ENCODE measurements at places on chromosomes 3 and 15. TPM values are rescaled to one million over a fixed set of nuclear protein-coding genes. Genes with fewer than 3 reads are reported as not detected.

Gene CFAP100
- total RNA-seq = not detected

Gene EXOG
- 26.1 TPM for total RNA-seq

Gene TEX9
- 20.5 TPM for total RNA-seq

Gene CADPS
- total RNA-seq = 1.1 TPM

Gene RPL22L1
- total RNA-seq = 73.7 TPM

Gene ILDR1
- 16.3 TPM for total RNA-seq

Gene TTLL13
- 0.36 TPM for total RNA-seq

Gene MLF1
- 11.1 TPM for total RNA-seq

Gene ALDH1A3
- total RNA-seq = 24.2 TPM

Gene ANKRD34C
- not detected for total RNA-seq

Gene APOD
- 60.0 TPM for total RNA-seq

Gene THRB
- total RNA-seq = 36.8 TPM

Gene EOMES
- total RNA-seq = 0.16 TPM

Gene FOXL2
- not detected for total RNA-seq

Gene C2CD4A
- total RNA-seq = 0.49 TPM

Gene ALCAM
- 67.6 TPM for total RNA-seq

Gene FAH
- total RNA-seq = 34.9 TPM

Gene SKOR1
- total RNA-seq = 0.60 TPM

Gene PLAAT1
- total RNA-seq = 0.96 TPM

Gene CCR1
- total RNA-seq = 4.3 TPM

Gene PFKFB4
- 7.4 TPM for total RNA-seq

Gene SKIC8
- total RNA-seq = 55.7 TPM

Gene CCDC9B
- total RNA-seq = 56.5 TPM

Gene B2M
- 1,566 TPM for total RNA-seq

Gene SI
- total RNA-seq = not detected

Gene TXNRD3
- total RNA-seq = 12.3 TPM

Gene DPPA4
- 0.55 TPM for total RNA-seq

Gene RPL4
- total RNA-seq = 2,079 TPM

Gene XYLB
- total RNA-seq = 19.3 TPM

Gene SYNPR
- total RNA-seq = not detected

Gene GOLGA8T
- total RNA-seq = not detected

Gene MOBP
- not detected for total RNA-seq

Gene P2RY12
- total RNA-seq = 0.94 TPM

Gene GALNT15
- total RNA-seq = 15.5 TPM

Gene SST
- 3.6 TPM for total RNA-seq

Gene GRK7
- not detected for total RNA-seq

Gene SERPINI2
- total RNA-seq = 0.55 TPM

Gene TMC3
- total RNA-seq = 1.4 TPM

Gene CTXN2
- not detected for total RNA-seq

Gene USP50
- 1.2 TPM for total RNA-seq

Gene DZIP3
- 22.8 TPM for total RNA-seq

Gene CYP19A1
- total RNA-seq = 0.34 TPM

Gene GOLGA8S
- total RNA-seq = 0.65 TPM

Gene GPR15
- 4.0 TPM for total RNA-seq

Gene NSUN3
- 22.7 TPM for total RNA-seq

Gene OR5K2
- not detected for total RNA-seq

All from ureter (tissue), 1 donor.